ENCODE measurements at places on chromosomes 7 and 10.

DNA sequence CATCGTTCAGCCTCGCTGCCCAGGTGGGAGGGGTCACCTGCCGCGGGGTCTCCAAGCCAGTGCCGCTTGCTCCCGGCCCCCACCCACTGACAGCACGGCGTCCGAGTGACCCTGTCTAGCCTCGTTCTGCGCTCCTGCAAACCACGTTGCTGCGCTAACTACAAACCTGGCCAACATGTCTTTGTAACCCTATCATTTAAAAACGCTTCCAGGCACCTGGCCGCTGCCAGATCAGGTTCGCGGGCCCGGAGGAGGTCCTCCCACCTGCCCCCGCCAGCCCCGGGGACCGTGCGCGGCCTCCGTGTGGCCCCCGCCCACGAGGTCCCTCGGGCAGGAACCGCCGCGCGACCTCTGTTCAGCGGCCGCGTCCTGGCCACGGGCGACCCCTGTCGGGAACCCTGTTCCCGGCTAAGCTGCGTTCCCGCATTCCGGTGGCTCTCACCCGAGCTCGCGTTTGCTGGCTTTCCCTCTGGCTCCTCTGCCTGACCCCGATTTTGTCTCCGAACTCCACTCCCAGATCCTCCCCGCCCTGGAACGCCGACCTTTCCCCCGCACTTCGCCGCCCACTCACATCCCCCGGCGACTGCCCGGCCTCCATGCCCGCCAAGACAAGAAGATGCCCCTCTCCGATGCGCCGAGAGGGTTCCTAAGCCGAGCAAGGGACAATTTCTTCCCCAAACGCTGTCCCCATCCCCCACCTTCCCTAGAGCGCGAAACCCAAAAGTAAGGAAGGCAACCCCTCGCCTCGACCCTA lies 2.4 kb downstream of the SFMBT2 start:
- no peak for DNase-seq

GRCh38 chr10:101906586-101907183 lies 63.1 kb upstream of the KCNIP2 start:
- DNase-seq = no peak

- no peak for DNase-seq
Observed at GRCh38 chr10:101575091-101575490, 13.0 kb downstream of the POLL start.

DNA sequence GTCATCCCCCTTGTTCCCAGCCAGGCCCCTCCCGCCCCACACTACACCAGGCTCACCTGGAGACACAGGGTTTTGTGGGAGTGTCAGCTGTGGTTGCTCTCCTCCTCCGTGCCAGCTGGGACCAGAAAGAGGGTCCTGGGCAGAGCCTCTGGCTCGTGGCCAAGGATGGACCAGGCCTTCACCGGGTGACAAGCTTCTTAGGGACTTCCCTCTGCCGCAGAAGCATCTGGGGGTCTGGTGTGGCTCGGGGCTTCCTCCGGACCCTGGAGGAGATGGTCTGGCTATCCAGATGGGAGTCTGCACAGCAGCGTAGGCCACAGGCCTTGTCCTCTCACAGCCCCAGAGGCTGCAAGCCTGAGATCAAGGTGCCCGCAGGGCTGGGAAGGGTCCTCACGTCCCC lies 63.8 kb upstream of the CFAP46 start:
- DNase-seq = no peak

DNA sequence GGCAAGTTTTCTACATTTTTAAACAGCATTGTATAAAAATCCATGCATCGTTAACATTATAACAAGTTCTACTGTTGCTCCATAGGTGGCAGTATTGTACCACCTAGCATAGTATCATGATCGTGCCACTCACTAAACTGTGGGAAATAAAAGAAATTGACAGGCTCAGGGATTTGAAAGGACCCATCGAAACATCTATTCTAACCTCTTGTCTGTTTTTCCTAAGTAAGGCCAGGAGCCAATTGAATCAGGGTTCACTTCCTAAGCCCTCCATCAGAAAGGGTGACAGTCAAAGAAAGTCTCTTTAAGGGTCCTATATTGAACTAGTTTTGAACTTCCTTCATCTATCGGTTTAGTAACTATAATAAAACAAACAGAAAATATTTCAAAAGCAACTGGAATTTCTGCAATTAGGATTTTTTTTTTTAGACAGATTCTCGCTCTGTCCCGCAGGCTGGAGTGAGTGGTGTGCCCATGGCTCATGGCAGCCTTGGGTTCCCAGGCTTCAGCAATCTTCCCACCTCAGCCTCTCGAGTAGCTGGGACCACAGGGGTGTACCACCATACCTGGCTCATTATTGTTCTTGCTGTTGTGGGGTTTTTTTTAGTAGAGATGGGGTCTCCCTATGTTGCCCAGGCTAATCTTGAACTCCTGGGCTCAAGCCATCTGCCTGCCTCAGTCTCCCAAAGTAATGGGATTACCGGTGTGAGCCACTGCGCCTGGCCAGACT lies 9.4 kb downstream of the HACD1 start:
- DNase-seq = no peak

DNA sequence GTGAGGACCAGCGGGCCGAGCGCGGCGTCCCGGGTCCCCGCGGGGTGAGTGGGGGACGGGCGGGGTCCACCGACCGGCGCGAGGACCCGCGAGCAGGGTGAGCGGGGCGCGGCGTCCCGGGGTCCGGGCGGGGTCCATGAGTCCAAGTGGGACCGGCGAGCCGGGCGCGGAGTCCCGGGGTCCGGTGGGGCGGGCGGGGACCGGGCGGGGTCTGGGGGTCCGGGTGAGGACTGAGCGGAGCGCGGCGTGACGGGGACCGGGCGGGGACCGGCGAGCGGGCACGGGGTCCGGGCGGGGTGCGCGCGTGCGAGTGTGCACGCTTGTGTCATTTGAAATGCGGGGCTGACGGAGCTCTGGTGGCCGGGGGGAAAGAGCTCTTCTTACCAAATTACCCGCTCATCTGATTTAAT lies 765 bp downstream of the CELF2 start:
- DNase-seq = no peak

- no peak for DNase-seq
Observed at GRCh38 chr10:65083222-65083621, 1562.0 kb downstream of the REEP3 start.

- DNase-seq = no peak
Observed at GRCh38 chr7:155368894-155369600, 71.4 kb downstream of the INSIG1 start.

DNA sequence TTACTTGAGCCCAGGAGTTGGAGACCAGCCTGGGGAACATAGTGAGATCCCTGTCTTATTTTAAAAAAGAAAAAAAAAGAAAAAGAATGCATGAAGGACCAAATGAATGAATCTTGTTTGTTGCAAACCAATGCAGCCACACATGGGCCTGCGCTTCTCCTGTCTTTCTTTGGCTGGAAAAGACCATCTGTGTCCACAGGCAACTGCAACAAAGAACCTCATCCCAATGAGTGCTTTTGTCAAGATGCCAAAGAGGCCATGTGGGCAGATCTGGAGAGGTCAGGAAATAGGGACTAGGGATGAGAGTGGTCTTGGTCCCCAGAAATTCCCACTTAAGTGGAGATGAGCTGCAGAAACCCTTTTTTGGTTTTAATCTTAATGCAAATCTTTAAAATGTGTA lies 49.8 kb upstream of the DUSP5 start:
- DNase-seq = no peak

DNA sequence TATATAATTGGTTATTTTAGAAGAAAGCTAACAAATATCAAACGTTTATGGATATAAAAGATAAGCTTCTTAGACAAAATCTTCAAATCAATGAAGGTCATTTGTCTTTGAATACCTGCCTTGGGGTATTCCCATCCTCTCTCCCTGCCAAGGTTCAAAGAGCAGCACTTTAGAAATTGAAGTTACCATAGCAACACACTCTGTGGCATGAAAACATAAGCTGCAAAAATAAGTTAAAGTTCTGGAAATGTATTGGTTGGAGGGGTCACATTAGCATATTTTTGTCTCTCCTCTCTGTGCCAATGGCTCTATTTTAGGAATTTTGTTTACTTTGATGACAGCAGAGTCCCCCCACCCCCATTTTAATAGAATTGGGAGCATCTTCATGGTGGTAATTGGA lies 12.0 kb downstream of the ECHDC3 start:
- DNase-seq = no peak

- DNase-seq = no peak
Observed at GRCh38 chr10:126041804-126042231, 145.5 kb downstream of the FANK1 start.

- DNase-seq = no peak
Observed at GRCh38 chr7:16758631-16759611, 5.4 kb downstream of the TSPAN13 start.

- DNase-seq = peak; percentile 93
Observed at GRCh38 chr10:46216003-46216634, 70.7 kb upstream of the ANTXRL start.

- DNase-seq = no peak
Observed at GRCh38 chr10:128979405-128979804, 487.6 kb upstream of the MGMT start.

Data from vagina (tissue), 2 donors.